ENCODE measurements at places on chromosomes 7 and 10. TPM values are rescaled to one million over a fixed set of nuclear protein-coding genes. Genes with fewer than 3 reads are reported as not detected.

VENTX gene
- total RNA-seq: not detected

LLCFC1 gene
- not detected for total RNA-seq

PHYHIPL gene
- 17.1 TPM for total RNA-seq

DNA sequence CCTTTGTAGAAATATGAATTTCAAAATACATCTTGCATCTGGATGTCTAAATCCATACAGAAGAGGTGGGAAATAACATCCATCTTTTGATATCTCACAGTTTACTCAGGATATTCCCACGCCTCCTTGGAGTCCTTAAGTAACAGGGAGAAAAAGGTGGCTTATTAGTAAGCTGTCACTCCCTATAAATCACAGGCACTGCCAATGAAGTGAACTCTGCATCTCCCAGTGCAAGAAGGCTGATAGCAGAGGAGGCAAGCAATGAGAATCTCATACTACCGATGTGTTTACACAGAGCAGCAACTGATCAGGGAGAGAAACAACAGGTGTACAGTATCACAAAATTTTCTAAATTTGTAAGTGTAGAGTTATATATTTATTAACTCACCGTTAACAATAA, 551.8 kb downstream of the NXPH1 start:
- no peak for DNase-seq

DNA sequence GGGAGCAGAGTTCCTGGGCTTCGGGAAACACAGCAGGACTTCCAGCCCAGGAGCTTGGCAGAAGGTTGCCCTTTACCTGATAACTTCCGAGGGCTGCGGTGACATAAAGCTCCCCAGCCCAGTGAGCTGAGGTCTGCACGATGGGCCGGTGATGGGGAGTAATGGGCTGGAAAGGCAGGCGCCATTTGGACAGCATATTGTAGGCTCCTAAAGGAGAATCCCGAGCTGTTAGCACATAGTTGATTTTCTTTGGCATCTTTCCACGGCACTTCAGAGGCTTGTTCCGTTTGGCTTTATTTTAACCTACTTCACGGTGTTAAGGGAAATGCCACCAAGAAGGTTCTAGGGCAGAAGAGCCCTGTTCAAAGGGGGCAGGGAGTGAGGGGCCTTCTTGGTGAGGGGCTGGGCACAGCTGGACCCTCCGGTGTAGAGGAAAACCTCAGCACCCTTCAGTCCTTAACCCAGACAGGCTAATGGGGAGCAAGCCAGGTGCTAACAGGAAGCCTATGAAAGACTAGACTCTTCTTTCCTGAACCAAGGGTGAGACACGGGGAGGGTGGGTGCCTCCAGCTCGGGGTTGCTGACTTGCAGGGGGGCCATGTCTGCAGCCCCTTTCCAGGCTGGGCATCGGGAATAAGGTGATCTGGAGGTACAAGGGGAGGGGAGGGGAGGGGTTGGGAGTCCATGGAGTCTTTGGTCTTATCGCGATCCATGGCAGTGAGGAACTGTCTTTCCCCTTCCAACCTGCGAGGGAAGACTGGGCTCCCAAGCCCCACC, 347.7 kb downstream of the GLRX3 start:
- DNase-seq: no peak

- DNase-seq: no peak
Observed at GRCh38 chr7:150845421-150845861, 6.9 kb upstream of the AOC1 start.

- DNase-seq: no peak
Observed at GRCh38 chr10:23381298-23382040, 36.9 kb upstream of the C10orf67 start.

DNA sequence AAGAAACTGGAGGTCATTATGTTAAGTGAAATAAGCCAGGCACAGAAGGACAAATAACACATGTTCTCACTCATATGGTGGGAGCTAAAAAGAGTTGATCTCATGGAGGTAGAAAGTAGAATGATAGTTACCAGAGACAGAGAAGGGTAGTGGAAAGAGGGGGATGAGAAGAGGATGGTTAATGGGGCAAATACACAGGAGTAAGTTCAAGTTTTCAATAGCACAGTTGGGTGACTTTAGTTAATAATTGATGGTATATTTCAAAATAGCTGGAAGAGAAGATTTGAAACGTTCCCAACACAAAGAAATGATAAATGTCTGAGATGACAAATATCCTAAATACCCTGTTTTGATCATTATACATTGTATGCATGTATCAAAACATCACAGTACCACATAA, 261.8 kb downstream of the THSD7A start:
- DNase-seq: no peak

GRCh38 chr7:131424219-131424822, 96.6 kb downstream of the MKLN1 start:
- peak; percentile 11 for DNase-seq

DNA sequence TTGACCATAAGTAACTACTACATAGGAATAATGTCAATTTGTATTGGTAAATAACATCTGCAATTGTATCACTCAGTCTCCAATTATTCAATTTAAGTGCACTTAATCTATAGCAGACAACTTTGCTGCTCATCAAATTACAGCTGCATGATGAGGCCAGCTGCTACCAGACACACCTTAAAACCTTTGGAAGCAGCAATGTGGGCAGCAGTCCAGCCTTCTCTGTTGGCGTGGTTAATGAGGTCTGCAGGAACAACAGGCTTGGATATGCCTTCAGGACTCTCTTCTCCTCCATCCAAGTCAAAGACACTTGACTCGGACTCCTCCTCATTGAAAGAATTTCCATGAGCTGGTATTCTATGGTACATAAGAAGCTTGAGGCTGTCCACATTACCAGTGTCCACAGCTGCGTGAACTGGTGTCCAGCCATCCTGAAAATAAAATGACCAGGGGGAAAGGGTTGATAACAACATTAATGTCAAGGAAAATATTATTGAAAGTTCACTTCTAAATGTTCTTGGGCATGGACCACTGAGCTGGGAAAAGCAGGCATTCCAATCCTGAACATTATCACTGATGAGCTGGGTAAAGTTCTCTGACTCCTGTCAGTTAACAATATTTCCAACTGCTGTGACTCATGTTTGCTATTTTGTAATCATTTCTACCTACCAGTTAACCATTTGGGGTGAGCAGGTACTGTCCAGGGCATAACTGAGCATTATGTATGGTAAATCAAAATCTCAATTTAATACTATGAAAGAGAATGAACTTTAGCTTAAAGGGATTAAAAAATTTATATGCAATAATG, 95.7 kb downstream of the CTTNBP2 start:
- no peak for DNase-seq

DNA sequence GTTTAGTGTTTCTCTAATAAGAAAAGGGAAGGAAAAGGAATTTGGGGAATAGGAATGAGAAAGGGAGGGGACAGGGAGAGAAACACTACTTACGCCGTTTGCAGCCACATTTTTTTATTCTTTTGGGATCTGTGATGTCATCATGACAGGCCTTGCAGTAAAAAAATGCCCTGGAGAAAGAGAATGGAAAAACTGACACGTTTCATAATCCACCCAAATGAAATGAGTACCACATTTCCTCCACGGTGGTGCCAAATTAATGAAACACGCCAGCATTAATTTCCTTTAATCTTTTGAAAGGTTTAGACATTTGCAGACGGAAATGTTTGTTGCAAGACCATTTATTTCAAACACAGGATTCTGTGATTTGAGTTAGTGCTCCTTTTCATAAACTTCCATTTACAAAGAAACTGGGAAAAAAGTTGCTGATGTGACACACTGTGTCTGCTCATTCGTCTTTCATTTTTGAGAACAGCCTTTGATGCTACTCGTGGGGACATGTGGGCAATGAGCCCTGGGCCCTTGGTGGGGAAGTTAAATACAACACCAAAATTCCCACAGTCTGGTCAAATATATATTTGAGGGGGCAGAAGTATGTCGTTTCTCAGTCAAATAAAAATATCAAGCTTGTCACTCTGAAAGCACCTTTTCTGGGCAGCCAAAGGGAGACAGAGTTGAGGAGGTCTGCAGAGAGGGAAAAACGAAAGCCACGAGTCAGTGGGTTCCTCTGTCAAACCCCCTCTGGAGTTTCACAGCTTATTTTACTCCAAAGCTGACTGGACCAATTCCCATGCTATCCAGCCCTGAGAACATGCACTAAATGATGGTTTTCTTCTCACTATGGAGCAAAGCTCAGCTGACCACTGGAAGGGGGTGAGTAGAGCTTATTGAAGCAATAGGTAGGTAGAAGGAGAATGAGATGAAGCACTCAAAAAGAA, 625.5 kb downstream of the KCNMA1 start:
- DNase-seq: no peak

DNA sequence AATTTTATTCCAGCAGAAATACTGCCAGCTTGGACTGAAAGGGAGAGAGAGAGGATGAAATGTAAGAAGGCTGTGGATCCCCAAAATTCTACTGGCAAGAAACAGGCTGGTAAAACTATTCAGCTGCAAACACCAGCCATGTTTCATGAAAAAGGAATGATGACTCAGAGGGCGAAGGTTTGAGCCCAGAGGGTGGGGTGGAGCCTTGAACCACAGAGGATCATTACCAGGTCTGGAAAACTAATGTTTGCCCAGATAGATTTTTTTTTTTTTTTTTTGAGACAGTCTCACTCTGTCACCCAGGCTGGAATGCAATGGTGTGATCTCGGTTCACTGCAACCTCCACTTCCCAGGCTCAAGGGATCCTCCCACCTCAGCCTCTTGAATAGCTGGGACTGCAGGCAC, 41.7 kb upstream of the NRF1 start:
- DNase-seq: no peak

DNA sequence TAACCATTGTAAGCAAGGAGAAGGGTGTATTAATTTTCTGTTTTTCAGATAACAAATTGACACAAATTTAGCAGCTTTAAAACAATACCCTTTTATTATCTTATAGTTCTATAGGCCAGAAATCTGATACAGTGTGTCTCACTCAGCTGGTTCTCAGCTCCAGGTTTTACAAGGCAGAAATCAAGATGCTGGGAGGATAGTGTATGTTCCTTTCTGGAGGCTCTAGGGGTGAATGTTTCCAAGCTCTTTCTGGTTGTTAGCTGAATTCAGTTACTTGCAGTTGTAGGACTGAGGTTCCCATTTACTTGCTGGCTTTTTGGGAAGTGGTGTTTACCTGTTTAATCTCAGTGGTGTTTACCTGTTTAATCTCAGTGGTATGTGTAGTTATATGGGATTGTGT, 125.4 kb downstream of the ADK start:
- DNase-seq: no peak

DNA sequence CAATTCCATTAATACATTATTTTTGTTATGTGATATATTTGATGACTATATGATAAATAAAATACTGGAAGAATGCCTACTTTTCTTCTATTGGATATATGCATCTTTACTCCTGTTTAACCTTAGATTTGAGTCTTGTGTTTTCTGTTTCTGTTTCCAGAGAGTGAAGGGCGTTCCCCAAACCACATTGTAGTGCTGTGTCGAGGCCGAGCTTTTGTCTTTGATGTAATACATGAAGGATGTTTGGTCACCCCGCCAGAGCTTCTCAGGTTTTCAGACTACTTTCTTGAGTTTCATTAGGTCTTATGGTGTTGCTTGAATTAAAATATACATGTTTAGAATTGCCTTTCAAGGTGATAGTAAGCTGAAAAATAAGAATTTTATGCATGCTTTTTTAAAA, 23.8 kb downstream of the CROT start:
- DNase-seq: no peak

GRCh38 chr7:121475806-121476205, 79.7 kb upstream of the FAM3C start:
- DNase-seq: no peak

DNA sequence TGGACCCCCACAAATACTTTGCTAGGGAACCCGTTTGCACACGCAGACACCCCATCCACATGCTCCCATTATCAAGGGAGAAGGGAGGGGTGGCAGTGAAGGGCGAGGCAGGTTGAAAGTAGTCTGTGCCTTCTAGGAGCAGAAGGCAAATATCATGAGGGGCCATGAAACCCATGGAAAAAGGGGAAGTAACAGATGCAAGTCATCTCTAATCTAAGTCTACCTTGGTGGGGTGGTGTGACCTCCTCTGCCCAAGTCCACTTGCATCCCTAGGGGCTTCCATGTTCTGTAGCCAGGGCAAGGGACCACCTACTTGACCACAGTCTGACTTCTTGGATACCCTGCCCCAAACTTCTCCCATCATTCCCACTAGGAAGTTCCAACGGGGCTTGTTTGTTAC, 5.5 kb downstream of the GIMAP6 start:
- DNase-seq: no peak

DNA sequence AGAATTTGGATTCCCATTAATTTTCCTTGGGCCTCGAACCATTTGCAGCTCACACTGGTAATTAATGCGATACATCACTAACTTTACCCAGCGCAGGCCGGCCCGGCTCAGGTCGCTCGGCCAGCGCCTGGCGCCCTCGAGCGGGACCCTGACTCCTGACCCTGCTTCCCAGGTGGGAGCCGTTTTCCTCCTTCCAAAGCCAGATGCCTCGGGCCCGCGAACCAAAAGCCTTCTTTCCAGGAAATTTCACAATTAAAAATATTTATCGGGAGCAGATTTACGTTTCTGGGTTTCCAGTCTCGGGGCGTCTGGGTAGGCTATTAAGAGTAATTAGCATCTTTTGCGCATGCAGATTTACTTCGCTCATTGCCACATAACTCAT, 12.2 kb downstream of the LBX1 start:
- no peak for DNase-seq

- no peak for DNase-seq
Observed at GRCh38 chr10:12561720-12562119, 212.4 kb downstream of the CAMK1D start.

- no peak for DNase-seq
Observed at GRCh38 chr10:33509231-33509831, 174.9 kb upstream of the NRP1 start.

- DNase-seq: peak; percentile 37
Observed at GRCh38 chr10:78777466-78777865, 291.3 kb upstream of the ZMIZ1 start.

GRCh38 chr10:35657621-35658020, 15.5 kb upstream of the FZD8 start:
- no peak for DNase-seq

- no peak for DNase-seq
Observed at GRCh38 chr7:148474481-148475025, 116.0 kb upstream of the C7orf33 start.

All from frontal cortex (tissue), 4 donors.